CD4-positive, alpha-beta T cell treated with Interferon alpha-2 for 1 hour (primary cell): ENCODE measurements at places on chromosomes 16 and 17.
A peak's percentile ranks its signal among the peaks of the same experiment; 100 is the strongest.

DNA sequence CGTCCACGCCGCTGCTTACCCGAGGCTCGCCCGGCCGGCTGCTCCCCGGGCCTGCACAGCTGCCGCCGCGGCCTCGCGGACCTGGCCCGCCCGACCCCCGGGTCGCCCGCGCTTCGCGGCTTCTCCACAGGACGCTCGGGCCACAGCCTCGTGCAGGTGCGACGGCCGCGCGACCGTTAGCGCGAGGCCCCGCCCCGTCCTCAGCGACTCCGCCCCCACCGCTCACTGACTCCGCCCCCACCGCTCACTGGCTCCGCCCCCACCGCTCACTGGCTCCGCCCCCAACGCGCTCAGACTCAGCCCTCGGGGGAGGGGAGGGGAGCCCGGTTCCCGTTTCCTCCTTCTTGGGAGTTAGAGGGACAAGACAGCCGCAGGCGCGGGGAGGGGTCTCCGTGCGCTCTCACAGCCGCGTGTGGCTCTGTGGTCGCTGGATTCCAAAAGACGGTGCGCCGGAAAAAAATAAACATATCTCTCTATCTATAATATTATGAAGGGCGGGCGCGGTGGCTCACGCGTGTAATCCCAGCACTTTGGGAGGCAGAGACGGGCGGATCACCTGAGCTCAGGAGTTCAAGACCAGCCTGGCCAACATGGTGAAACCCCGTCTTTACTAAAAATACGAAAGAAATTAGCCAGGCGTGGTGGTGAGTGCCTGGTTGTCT is at the start of gene MEIOB:
Gene MEIOB, minus strand, starts transcription at position 191 of the 662 bp plus-strand sequence. CDS start 3,989 bp downstream, outside the sequence.
- peak; percentile 17 for DNase-seq

GRCh38 chr16:83899978-83900377 is 1.1 kb downstream of the MLYCD start:
- no peak for DNase-seq

GRCh38 chr17:79338604-79339003 is 264.0 kb downstream of the ENGASE start:
- no peak for DNase-seq

GRCh38 chr17:77316191-77316641 is 175.4 kb downstream of the SEC14L1 start:
- DNase-seq, result no peak

DNA sequence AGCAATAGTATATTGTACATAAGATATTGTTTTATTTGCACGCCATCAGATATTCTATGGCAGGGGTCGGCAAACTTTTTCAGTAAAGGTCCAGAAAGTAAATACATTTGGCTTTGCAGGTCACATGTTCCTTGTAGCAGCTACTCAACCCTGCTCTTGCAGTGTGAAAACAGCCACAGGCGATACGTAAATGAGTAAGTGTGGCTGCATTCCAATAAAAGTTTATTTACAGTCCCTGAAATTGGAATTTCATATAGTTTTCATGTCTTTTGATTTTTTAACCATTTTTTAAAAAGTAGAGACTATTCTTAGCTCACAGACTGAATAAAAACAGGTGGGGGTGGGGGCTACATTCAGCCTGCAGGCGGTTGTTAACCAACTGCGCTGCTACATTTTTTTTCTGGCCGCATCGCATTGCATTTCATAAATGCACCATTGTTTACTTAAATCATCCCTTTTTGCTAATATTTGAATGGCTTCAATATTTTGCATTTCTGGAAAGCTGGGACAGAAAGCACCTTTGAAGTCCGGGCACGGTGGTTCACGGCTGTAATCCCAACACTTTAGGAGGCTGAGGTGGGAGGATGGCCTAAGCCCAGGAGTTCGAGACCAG is 50.5 kb upstream of the HAPSTR1 start:
- no peak for DNase-seq

- DNase-seq, result no peak
Measured at GRCh38 chr17:67496286-67496685, 119.2 kb downstream of the PITPNC1 start.
